ENCODE measurements at places on chromosomes 5 and 9. TPM values are rescaled to one million over a fixed set of nuclear protein-coding genes. Genes with fewer than 3 reads are reported as not detected.
A peak's percentile ranks its signal among the peaks of the same experiment; 100 is the strongest.

The ZNF300 gene
- total RNA-seq: 0.77 TPM

The LCN9 gene
- total RNA-seq: not detected

The HACD4 gene
- 0.32 TPM for total RNA-seq

DNA sequence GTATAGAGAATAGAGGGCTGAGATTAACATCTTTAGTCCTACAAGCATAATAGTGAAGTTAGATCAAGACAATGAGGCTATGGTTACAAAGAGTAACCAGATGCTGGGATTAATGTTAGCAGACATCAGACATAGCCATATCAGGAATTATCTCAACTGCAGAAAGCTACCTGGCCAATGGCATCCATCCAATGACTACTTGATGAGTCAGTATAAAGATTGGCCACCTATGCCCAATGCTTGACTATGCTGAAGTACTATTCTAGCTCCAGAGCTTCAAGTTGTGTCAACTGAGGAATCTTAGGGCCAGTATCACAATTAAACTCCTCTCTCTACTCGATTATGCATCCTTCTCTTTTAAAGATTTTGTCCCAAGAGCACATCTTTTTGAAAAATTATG, 541.4 kb downstream of the PRELID2 start:
- H3K27ac ChIP-seq: no peak overlapping the region
- no peaks in the 10 kb centered on the region for H3K27me3 ChIP-seq
- no peak for DNase-seq
- H3K4me1 ChIP-seq: no peaks in the 10 kb centered on the region

DNA sequence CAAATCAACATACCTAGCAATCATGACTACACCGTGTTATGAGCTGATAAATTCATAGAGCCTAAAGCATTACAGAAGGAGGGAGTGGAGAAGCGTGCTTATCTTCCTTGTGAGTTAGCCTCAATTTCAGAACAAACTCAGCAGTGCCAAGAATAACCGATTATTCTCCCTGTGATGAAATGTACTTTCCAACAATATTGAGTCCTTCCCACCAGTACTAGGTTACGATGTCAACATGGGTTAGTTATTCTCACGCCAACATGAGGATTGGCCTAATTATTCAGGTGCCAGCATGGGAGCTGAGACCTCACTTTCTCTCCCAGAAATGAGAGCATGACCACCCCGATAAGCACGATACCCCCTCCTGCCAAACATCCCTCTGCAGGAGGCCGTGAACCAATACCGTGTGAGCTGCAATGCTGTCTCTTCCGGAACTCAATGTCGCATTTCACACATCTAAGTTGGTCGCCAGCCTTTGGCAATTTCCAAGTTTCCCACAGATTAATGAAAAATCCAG, 193.7 kb downstream of the ENC1 start:
- no peaks in the 10 kb centered on the region for H3K27me3 ChIP-seq
- H3K4me3 ChIP-seq: no peak overlapping the region
- DNase-seq: no peak
- no peaks in the 10 kb centered on the region for H3K36me3 ChIP-seq

- peak overlapping the region; percentile 72 for H3K4me3 ChIP-seq
- H3K36me3 ChIP-seq: no peaks in the 10 kb centered on the region
- no peaks in the 10 kb centered on the region for H3K4me1 ChIP-seq
- H3K27ac ChIP-seq: peak overlapping the region; percentile 81
- H3K27me3 ChIP-seq: peaks cover 7% of the 10 kb centered on the region
- DNase-seq: no peak
Observed at GRCh38 chr5:56480078-56480704, 247.1 kb upstream of the ANKRD55 start.
